ENCODE measurements at places on chromosomes 1 and 21. TPM values are rescaled to one million over a fixed set of nuclear protein-coding genes. Genes with fewer than 3 reads are reported as not detected.

MYBPHL gene
- total RNA-seq, result not detected

BSND gene
- total RNA-seq, result not detected

RAD54L gene
- 13.7 TPM for total RNA-seq

EVI5 gene
- 6.7 TPM for total RNA-seq

HFM1 gene
- total RNA-seq, result 0.09 TPM

ADARB1 gene
- 5.0 TPM for total RNA-seq

HIVEP3 gene
- total RNA-seq, result 2.6 TPM

PRR9 gene
- total RNA-seq, result not detected

LRRIQ3 gene
- total RNA-seq, result 0.82 TPM

CD34 gene
- total RNA-seq, result not detected

TAS1R2 gene
- total RNA-seq, result not detected

TXNDC12 gene
- 35.8 TPM for total RNA-seq

Data from A549 treated with DMSO at 1 μM for 4 hours (cell line).